Hematopoietic multipotent progenitor cell treated with erythropoietin and hydrocortisone succinate and interleukin-3 and kit ligand, for 17 days (in vitro differentiated cells): ENCODE measurements at places on chromosomes 3 and 15.

DNA sequence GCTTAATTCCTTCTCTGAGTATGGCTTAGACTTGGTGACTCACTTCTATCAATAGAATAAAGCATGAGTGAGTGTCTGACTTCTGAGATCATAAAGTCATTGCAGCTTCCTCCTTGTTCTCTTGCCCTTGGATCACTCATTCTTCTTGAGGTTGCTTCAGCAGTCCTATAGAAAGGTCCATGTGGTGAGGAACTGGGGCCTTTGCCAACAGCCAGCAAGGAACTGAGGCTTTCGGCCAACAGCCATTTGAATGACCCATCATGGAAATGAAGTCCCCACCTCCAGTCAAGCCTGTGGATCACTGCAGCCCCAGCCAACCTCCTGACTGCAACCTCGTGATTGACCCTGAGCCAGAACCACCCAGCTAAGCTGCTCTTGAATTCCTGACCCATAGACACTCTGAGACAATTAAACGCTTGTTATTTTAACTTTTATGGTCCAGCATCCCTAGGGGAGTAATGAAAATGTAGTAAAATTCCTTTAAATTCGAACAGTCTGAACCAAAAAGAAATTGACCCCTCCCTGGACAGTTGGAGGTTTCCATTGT is 84.5 kb downstream of the WDR76 start:
- no peak for DNase-seq

- no peak for DNase-seq
Measured at GRCh38 chr15:92930054-92930621, 30.0 kb downstream of the CHD2 start.

GRCh38 chr3:184377374-184377773 is 633 bp downstream of the THPO start:
- no peak for DNase-seq

GRCh38 chr3:105580296-105580965 is 213.7 kb downstream of the ALCAM start:
- DNase-seq = no peak

GRCh38 chr15:39495871-39496840 is 84.7 kb upstream of the THBS1 start:
- DNase-seq = no peak

- DNase-seq = no peak
Measured at GRCh38 chr15:55977231-55977630, 16.2 kb downstream of the NEDD4 start.

GRCh38 chr3:72692990-72693389 is 155.3 kb downstream of the SHQ1 start:
- DNase-seq = no peak

DNA sequence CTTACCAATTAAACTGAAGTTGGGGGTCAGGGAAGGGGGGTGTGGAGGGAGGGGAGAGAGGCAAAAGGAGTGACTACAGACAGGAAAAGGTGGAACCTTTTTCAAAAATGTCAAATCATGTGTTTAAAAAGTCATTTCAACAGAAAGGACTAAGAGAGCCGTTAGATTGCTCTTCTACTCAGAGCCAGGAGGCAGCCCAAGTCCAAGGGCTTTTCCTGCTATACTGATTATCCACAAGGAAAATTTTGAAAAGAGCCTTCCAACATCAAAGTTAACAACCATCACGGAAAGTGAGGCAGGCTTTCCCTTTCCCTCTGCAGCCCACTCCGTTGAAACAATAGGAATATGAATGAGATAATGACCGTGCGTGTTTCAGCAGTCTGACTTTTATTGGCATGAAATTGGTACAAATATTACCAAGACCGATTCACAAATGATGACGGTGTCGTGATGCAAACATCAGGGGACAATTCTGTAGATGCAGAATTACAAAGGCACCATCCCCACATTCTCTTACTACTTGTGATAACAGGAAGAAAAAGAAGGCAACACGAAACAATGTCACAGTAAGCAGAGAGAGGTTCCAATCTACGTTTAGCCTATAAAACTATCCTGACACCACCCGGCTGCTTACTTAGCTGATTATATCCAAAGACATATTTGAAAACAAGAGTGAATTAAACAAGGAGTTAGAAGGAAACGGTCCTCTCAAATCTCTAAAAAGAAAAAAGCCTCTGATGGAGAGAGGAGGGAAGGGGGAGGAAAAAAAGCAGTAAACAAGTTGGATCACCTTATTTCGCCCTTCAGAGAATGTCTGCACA is 453.7 kb downstream of the FOXP1 start:
- DNase-seq = peak; percentile 62

GRCh38 chr3:196514913-196515621 is at the start of gene SMCO1:
SMCO1 (minus strand) TSS chr3:196515346; CDS start chr3:196515209, 137 bp downstream.
- no peak for DNase-seq

DNA sequence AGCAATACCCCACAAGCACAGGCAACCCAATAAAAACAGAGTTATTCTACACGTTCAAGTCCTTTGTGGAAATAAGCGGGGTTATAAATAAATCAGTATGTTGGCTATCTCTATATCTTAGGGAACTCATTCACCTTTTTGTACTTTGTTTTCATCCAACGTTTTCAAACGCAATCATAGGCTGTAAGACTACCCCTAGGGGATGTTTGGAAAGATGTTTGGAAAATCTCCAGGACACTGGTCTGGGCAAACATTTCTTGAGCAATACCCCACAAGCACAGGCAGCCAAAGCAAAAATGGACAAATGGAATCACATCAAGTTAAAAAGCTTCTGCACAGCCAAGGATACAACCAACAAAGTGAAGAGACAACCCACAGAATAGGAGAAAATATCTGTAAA is 70.1 kb downstream of the CLDN11 start:
- DNase-seq = no peak

DNA sequence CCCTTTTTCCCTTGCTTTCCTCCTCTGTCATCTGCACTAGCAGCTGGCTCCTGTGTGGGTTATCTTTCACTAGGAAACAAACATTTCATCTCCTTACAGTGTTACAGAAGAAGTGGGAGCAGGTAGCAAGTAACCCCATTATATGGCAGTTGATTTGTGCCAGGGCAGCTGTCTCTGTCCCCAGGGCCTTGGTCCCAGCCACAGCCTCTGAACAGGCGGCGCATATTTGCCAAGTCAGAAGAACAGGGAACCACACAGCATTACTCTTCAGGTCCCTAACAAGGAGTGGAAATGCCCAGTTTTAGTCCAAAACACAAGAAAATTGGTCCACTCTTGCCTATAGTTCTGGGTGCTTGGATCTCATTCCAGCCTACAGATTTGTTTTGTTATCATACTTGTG is 80.7 kb upstream of the PXYLP1 start:
- DNase-seq = no peak

DNA sequence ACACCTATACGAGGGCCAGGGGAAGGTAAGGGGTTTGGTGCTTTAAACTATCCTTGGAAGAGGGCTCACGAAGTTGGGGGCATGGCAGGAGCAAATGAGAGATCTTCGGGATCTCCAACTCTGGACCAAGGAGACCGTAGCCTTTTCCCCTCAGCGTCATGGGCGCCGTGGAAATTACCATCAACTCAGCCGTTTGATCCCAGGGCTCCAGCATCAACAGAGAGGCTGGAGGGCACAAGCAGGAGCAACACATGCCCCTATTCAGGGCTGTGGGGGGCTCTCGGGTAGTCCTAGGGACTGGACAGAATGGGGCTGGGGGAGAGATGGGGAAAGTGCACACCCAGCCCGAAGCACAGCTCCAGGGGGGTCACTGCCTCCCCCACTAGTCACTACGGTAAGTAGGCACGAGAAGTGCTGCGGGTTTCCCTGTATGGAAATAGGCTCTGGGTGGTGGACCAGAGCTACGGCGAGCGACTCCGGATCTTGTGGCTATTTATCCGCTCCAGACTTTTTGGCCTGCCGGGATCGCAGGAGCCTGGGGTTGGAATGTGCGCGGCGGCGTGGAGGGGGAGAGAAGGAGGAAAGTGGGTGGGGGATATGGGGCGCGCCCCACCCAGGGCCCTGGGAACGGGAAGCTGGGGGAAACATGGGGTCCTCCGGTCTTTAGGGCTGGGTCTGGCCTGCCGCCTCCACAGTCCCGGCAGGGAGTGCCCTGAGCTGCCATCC is 539 bp upstream of the LAMB2 start:
- DNase-seq = no peak

GRCh38 chr15:30885814-30886213 is 17.9 kb upstream of the FAN1 start:
- no peak for DNase-seq

- no peak for DNase-seq
Measured at GRCh38 chr3:124877674-124878073, 9.5 kb downstream of the ITGB5 start.

GRCh38 chr3:5058471-5058951 is 63.6 kb upstream of the ARL8B start:
- no peak for DNase-seq

- DNase-seq = no peak
Measured at GRCh38 chr3:31993843-31994242, 12.3 kb downstream of the ZNF860 start.
